CD14-positive monocyte (primary cell): ENCODE measurements at places on chromosomes 2 and 18.

DNA sequence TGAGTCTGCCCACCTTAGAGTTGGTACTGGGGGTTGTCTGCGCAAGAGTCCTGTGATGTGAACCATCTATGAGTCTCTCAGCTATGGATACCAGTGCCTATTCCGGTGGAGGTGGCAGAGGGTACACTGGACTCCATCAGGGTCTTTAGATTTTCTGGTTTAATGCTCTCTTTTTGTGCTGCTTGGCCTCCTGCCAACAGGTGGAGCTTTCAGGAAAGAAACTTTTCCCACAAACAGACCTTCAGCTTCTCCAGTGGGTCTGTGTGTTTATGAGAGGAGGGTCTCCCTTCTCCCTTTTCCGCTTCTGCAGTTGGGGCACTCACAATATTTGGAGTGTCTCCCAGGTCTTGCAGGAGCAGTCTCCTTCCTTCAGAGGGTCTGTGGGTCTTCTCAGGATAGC is 1721.9 kb upstream of the SLC39A10 start:
- DNase-seq = no peak

GRCh38 chr2:236918545-236918944 is 167.1 kb upstream of the COPS8 start:
- DNase-seq = no peak

DNA sequence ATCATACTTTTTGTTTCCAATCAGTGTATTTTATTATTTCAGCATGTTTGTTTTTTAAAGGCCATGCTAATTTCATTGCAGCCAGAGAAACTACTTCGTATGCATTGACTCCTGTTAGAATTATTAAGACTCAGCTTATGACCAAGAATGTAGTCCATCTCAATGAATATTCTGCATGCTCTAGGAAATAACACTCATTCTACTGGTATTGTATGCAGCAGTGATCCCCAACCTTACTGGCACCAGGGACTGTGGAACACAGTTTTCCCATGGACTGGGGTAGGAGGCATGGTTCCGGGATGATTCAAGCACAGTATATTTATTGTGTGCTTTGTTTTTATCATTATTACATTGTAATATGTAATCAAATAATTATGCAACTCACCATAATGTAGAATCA is 356.9 kb downstream of the DSEL start:
- no peak for DNase-seq

DNA sequence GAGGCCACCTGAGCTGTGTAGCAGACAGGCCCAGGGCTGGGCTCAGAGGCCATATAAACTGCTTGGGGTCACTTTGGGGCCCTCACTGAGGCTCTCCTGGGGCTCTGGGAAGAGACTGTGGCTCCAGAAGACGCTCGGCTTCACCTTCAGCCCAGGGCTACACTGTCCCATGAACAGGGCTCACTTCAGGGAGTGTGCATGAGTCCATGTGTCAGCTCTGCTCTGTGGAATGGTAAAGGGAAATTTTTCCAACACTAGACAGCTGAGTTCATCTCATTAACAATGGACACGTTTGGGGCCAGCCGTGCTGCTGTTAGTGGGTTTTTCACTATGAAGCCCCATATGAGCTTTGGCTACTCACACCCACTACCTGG is 65.4 kb upstream of the TFCP2L1 start:
- DNase-seq = no peak

GRCh38 chr2:30439296-30439695 is 7.8 kb upstream of the LCLAT1 start:
- DNase-seq = no peak

DNA sequence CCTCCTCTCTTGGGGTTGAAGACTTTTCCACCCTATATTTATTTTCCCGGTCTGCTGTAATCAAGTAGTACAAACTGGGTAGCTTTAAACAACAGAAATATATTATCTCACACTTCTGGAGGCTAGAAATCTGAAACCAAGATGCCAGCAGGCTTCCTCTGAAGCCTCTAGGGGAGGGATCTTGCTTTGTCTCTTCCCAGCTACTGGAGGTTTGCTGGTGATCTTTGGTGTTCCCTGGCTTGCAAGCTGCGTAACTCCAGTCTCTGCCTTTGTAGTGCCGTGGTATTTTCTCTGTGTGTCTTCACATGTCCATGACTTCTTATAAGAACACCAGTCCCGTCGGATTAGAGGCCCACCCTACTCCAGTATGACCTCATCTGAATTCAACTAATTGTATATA is 44.4 kb downstream of the MYO3B start:
- no peak for DNase-seq

DNA sequence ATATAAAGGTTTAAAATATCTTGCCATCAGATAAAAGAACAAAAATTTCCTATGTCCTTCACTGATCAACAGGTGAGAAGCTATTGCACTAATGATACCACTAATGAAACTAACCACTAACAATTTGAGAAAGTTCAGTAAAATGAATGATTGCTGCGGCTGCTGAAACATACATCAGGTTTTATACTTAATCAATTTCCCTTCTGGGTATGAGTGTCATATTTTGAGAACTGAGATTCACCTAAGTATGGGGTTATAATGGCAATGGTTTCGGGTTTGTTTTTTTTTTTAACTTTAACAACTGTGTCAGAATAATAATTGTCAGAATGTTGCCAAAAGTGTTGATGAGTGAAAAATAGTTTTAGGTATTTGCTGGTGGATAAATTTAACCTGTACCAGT is 151.3 kb upstream of the SLC39A10 start:
- DNase-seq = no peak

DNA sequence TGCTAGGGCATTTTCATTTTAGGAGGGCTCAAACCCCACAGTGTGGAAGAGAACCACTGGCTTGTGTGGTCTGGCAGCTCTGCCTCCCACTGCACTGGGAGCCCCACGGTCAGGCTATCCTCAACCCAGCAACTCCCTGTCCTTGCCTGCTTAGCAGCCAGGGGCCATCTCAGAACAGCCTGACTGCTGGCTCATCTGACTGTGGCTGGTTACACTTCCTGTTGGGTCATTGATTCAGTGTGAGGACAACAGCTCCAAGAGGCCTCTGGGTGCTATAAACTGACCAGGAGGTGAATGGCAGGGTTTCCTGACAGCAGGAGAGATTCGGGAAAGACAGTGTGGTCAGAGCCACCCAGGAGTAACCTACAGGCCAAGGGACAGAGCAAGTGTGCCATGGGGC is 40.1 kb downstream of the AMER3 start:
- no peak for DNase-seq

- peak; percentile 84 for DNase-seq
These were observed 278.0 kb downstream of the NEDD4L start for GRCh38 chr18:58321986-58322385.

DNA sequence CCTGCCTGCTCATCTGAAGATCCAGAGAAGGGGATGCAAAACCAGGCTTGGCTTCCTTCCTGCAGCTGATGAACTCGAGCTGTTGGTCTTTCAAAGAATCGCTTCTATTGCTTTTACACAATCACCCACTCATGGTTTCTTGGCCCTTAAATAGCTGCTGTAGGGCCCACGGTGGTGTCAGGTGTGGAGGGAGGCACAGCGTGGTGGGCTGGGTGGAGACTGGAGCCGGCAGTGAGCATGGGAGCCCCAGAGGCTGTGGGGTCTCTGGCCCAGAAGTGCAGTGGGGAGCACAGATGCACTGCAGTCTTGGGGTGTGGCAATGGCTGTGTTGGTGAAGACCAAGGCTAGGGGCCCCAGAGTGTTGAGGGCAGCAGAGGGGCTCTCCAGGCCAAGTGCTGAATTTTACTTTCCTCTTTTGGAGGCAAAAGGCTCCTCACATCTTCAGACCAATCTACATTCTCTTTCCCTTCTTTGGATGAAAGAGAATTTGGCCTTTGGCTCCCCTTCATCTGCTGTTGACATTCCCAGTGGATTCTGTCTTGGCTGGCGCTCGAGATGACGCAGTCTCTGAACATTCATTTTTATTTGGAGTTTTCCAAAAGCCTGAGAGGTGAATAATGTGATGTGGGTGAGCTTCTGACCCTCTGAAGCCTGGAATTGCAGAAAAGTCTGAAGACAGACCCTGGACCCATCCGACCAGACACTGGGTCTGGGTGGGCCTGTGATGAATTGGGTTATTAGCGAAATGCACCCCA is 70.1 kb upstream of the ASB18 start:
- no peak for DNase-seq

GRCh38 chr2:9554921-9555296 is 721 bp downstream of the ADAM17 start:
- peak; percentile 58 for DNase-seq

- no peak for DNase-seq
These were observed 3.7 kb downstream of the CYB5A start for GRCh38 chr18:74288041-74288440.
